Adrenal gland (tissue), 19 donors: ENCODE measurements at places on chromosomes 4 and X.

- DNase-seq = no peak
Observed at GRCh38 chr4:110287130-110287529, 88.7 kb upstream of the ELOVL6 start.

GRCh38 chr4:184439856-184440594 lies 34.3 kb downstream of the IRF2 start:
- no peak for DNase-seq

DNA sequence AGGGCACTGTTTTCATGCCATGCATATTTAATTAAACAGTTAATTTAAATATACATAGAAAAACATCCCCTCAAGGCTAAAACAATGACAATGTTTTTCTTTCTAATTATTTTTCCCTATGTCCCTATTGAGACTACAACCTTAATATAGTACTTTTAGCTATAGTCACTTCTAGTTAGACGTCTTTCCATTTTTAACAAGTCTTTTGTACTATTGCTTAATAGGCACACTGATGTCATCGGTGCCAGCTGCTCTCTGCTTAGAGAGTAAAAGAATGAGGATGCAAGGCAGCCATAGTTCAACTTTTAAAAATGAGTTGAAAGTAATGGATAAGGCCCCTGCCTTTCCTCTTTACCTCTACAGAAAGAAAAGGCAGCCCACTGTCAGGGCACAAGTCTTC lies 191.1 kb downstream of the KCTD8 start:
- DNase-seq = no peak

- DNase-seq = no peak
Observed at GRCh38 chr4:36301127-36301526, 19.7 kb downstream of the DTHD1 start.

- no peak for DNase-seq
Observed at GRCh38 chr4:48991357-48991756, 5.3 kb downstream of the CWH43 start.

DNA sequence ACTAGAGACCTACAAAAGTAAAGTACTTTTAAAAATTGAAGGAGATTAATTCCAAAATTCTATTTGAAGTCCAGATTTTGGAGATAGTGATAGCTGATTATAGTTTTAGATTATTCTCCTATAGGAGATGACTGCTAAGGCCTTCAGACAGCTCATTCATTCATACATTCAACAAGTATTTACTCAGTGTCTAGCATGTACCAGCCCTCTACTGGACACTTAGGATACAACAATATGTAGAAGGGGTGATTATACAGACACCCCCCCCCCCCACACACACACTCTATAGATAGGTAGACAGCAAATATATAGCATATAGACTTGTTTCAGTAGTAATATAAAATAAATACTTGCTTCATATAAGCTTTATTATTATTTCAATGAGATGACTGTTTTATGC lies 60.4 kb upstream of the TAF9B start:
- no peak for DNase-seq

DNA sequence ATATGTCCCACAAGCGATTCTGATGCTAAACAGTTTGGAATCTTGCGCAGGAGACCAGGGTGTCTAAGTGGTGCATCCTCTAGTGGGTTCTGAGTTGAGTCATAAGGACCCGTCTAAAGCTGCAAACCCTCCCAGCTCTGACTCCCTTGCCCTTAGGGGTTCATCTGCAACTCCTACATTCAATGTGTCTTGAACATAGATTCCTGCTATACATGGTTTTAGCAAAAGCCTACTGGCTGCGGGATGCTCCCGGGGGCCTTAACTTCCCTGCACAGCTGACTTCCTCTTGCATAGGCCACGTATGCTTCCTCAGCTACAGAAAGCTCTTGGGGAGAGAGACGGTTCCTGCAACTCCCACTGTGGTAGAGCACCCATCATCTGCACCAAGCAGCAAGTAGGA lies 236.7 kb downstream of the EVC2 start:
- no peak for DNase-seq

DNA sequence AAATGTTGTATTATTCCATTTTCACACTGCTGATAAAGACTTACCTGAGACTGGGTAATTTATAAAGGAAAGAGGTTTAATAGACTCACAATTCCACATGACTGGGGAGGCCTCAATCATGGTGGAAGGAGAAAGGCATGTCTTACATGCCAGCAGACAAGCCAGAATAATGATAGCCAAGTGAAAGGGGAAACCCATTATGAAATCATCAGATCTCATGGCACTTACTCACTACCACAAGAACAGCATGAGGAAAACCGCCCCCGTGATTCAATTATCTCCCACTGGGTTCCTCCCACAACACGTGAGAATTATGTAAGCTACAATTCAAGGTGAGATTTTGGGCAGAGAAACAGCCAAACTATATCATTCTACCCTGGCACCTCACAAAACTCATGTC lies 2535.1 kb downstream of the ARAP2 start:
- no peak for DNase-seq

- DNase-seq = no peak
Observed at GRCh38 chrX:10971176-10971575, 140.0 kb upstream of the HCCS start.

DNA sequence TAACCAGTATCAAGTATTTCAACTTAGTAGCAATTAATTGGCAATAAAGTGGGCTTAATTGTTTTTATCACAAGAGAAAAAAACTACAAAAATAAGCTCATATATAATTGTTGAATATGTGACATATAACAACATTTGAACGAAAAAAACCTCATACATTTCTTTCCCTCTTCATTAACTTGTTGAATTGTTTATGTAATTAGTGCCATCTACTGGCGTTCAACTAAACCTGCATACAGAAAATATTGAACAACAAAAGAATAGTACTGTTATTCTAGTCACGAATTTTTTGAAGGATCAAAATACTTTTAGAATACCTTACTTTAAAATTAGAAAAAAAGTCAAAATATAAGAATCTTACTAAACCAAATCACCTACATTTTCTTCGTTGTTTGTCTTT lies 586.5 kb upstream of the FTHL17 start:
- DNase-seq = no peak

- DNase-seq = no peak
Observed at GRCh38 chrX:46589977-46590723, 16.6 kb downstream of the CHST7 start.

GRCh38 chrX:9342561-9343051 lies 122.3 kb upstream of the TBL1X start:
- peak; percentile 84 for DNase-seq

GRCh38 chr4:39786838-39787237 lies 88.9 kb downstream of the UBE2K start:
- DNase-seq = no peak

DNA sequence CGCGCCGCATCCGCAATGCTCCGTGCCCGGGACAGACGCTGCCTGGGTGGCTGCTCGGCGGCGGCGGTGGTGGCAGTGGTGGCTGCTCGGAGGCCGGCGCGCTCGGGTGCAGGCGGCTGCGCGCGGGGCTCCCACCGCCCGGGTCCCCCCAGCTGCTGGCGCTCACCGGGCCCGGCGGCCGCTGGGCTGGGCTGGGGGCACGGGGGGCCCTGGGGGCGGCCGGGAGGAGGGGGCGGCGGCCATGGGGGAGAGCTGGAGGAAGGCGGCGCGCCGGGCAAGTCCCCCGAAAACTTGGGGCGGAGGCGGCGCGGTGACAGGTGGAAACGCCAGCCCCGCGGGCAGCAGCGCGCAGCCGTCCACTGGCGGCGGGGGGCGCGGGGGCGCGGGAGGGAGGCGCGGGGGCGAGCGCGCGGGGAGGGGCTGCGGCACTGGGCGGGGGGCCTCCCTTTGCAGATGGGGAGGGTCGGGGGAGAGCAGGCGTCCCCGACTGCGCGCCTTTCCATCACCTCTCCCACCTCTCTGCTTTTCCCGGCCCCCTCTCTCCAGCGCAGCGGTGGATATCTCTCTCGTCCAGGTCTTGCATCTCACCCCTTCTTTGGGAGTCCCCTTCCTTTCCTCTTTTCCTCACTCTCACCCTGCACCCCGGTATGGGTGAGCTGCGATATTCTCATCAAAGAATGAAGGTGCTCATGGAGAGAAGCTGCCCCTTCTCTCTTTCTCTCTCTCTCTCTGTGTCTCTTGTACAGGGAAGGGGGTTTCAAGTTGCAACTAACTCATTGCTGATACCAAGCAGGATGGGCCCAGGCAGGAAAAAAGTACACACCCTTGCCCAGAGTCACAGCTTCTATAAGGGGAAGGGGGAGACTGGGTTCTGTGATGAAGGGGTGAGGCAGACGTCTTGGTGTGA lies 83.7 kb upstream of the DHRSX start:
- DNase-seq = no peak

GRCh38 chr4:83281307-83281706 lies 3.3 kb downstream of the COQ2 start:
- no peak for DNase-seq

DNA sequence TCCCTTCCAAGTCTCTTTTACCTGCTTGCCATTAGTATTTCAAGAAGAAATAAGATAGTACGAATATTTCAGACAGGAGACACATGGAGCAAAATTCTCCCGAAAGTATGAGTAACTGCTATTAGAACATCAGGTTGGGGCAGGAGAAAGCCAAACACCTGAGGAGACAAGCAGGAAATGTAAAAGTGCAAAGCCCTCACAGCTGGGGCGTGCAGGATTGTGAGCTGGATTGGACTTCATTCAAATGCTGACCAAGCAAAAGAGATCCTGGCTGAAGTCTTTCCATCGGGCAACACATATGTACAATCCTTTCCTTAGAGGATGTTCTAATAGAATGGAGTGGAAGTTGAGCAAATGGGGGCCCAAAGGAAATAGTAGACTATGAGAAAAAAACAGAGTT lies 76.8 kb downstream of the DTHD1 start:
- no peak for DNase-seq

DNA sequence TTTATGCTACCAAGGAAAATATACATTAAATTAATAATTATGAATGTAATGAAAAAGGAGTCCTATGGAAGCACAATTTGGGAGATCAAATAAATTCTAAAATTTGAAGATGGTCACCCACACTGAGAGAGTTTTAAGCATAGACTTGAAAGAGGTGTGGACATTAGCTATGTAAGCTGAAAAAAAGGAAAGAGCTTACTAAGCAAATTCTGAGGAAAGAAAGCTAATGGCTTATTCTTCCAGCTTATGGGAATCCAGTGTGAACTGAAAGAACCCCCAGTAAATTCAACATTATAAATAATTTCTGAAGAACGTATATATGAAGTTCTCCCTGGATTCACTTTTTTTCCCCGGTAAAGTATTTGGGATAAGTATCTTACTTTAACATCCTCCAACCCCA lies 78.2 kb upstream of the GUCY1A1 start:
- no peak for DNase-seq

DNA sequence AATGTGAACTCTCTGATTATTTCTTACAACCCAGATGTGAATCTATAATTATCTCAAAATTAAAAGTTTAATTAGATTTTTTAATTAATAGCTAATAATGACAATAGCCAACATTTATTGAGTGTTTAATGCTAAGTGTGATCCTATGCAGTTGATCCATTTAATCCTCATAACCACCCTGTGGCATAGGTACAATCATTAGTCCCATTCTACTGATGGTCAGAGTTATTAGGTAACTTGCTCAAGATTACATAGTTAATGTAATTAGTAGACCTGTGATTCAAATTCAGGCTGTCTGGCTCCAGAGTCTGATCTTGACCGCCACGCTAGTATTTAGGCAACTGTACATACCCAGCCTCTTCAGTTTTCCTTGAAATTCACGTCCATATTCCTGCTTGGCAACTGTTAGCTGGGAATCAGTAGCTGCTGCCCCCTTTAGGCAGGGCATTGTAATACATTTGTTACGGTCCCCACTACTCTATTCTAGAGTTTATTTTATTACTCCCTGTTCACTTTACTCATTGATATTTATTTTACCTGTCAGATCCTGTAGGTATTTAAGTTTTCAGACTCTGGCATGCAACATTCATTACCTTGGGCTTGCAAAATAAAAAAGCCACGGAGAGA lies 20.6 kb upstream of the TEC start:
- DNase-seq = no peak

DNA sequence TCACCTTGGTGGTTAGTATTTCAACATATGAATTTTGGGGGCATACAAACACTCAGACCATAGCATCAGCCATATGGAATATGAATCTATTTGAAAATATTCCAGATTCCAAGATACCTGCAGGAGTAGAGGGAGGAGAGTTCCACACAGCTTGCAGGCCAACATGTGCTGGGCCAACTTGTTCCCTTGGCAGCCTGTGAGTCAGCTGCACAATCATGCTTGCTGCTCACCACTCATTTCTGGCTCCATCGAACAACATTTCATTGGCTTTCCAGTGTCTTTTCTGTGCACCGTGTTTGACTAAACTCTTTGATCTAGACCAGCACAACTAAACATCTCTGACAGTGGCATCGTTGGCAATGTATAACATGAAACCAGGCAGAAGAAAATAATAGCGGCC lies 282.5 kb upstream of the RASGEF1B start:
- DNase-seq = no peak

- DNase-seq = no peak
Observed at GRCh38 chr4:154082760-154083535, 294.1 kb upstream of the SFRP2 start.

- DNase-seq = no peak
Observed at GRCh38 chrX:129679901-129680300, 25.1 kb upstream of the APLN start.

GRCh38 chr4:793093-793861 lies 32.7 kb downstream of the CPLX1 start:
- DNase-seq = no peak

DNA sequence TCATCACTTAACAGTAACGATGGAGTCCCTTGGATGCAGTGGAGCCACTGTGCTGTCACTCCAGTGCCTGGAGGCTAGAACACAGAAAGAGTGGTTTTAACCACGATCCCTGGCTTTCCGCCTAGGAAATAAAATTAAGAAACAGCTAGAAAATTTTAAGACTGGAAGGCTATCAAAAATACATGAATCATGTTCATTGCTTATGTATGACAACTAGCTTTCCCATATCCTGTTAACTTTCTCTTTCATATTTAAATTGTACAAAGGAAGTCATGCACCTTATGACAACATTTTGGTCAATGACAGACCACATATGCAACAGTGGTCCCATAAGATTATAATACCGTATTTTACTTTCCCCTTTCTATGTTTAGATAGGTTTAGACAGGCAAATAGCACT lies 115.1 kb downstream of the GALNTL6 start:
- no peak for DNase-seq

DNA sequence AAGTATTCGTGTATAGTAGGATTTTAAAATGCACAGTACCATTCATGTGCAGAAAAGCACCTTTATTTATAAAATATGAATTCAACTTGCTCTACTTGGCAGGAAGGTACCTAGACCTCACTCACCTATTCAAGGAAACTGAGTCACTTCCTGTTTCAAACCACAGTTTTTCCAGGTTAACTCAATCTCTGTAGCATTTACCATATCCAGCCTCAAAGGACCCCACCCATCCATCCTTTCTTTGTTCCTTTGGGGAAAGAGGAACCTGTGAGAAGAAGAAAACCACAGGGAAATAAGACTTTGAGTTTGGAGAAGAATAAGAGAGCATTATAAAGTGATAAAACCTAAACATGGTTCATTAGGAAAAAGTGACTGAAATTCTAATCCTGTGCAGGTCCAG lies 250.7 kb downstream of the CBR4 start:
- DNase-seq = no peak

GRCh38 chr4:94575652-94576051 lies 123.9 kb downstream of the PDLIM5 start:
- no peak for DNase-seq
